Activated CD4-positive, alpha-beta T cell treated with anti-CD3 and anti-CD28 coated beads, Interleukin-2, amount 50 U/mL, for 48 hours (primary cell): ENCODE measurements at places on chromosomes 2 and 18.

DNA sequence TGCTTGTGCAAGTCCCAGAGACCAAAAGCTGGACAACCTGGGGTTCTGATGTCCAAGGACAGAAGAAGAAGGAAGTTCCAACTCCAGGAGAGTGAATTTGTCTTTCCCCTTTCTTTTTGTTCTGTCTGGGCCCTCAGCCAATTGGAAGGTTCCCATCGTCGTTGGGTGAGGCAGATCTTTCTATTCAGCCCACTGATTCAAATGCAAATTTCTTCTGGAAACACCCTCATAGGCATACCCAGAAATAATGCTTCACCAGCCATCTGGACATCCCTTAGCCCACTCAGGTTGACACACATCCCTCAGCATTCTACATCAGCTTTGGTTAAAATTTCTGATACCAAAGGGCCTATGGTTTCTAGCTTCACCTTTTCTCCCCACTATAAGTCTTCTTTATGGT, 156.5 kb downstream of the SP3 start:
- DNase-seq, result no peak

- DNase-seq, result no peak
These were observed 30.1 kb downstream of the CNGA3 start for GRCh38 chr2:98376301-98376910.

GRCh38 chr18:21057112-21057511, 54.5 kb downstream of the ROCK1 start:
- no peak for DNase-seq

- DNase-seq, result peak; percentile 53
These were observed at the start of gene GPC1 for GRCh38 chr2:240435457-240435947. Gene GPC1, plus strand, starts transcription at chr2:240435663. Its CDS starts 256 bp downstream, at chr2:240435919.

DNA sequence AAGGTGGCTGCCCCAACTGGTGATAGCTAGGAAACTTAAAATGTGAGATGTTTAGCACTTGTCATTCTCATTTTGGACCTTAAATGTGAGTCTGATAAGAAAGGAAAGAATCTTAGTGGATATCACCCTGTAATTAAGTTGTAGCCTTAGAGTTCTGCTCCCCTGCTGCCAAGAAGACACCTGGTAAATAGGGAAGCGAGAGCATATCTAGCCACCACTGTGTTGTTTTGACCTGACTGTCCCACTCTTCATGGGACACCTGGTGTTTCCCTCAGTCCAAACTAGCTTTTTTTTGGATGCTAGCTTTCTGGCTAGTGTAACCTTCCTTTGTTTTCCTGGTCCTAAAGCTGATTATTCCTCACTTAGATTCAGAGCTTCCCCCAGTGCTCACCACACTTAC, 357.6 kb downstream of the RAD51AP2 start:
- no peak for DNase-seq

DNA sequence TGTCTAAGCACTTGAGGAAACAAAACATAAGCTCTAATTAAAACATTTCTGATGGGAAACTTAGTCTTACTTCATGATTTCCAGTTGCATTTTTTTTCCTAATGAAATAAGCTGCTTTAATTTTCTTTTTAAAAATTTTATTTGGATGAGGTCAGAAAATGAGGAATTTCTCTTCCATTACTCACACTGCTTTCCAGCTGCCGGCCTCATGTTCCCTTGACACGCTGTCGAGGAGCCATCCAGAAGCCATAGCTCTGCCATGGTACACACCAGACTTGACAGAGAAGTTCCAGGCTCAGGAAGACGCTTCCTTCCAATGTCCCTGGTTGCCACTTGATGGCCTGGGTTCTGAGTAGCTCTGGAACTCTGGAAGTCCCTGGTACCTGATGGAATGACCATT, 12.1 kb upstream of the MAPRE2 start:
- no peak for DNase-seq

DNA sequence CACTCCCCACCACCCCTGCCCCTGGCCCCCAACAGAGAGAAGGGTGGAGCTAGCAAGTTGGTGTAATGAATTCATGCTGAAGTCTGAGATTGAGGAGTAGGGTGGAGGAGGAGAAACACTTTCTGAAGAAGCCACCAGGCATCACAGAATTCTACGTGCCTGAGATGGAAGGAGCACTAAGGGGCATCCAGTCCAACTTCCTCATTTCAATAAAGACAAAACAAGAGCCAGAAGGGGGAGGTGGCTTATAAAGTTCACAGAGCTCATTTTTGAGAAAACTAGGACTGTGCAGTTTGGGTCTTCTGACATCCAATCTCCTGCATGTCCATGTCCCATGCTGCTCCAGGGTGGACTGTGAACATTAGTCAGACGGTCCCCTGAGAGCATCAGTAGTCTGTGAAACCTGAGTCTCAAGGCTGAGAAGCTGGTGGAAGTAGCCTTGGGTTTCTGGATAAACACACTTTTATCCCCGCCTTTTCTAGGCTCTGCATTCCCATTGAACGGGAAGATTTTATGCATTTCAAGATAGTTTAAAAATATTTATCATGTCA, 77.7 kb downstream of the TRIM43 start:
- no peak for DNase-seq

DNA sequence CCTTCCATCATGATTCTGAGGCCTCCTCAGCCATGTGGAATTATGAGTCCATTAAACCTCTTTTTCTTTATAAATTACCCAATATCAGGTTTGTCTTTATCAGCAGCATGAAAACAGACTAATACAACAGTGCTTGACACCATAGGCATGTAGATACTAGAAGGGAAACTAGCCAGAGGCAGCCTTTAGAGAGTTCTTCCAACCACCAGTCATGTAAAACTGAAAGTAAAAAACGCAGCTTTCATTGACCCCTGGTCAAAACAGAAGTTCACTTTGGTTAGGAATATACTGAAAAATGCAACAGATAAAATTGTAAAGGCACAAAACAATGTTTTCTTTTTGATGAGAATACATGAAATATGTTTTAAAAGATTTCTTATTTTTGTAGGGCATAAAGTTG, 122.8 kb upstream of the L3MBTL4 start:
- DNase-seq, result no peak

DNA sequence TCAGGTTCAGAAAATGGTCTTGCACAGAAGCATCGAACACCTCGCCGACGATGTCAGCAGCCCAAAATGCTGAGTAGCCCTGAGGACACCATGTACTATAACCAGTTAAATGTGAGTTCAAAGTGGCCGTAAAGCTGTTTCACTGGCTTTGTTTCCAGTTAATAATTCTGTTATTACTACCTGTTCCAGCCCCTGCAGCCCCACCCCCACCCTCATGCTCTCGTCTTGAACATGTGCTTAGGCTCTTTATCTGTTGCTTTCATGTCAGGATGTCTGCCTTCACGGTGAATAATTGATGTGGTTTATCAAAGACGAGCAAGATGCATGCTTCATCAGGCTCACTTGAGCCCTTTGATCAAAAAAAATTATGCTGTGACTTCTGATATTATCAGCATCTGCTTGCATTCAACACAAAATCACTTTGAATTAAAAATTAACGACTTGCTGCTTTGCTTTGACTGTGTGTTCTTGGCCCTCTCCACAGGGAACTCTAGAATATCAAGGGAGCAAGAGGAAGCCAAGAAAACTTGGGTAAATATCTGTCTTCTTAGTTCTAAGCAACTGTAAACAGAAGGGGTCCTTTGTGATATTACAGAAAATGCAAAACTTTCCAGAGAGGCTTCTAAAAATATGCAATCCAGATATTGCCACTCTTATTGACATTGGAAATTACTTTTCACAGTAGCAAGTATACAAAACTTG, 63.4 kb upstream of the SP5 start:
- DNase-seq, result no peak

DNA sequence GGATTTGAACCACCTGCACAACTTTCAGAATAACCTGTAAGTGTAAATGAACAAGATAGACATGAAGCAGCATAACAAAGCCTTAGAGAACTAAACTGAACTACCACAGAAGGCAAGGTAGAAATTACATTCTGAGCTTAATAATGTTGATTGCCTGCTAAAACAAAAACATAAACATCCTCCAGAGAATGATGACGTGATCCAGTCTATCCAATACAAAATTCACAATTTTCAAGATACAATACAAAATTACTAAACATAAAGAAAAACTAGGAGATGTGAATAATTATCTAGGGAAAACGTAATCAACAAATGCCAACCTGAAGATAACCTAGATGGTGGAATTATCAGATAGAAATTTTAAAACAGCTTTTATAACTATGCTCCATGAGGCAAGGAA, 40.7 kb upstream of the EGR4 start:
- no peak for DNase-seq

- no peak for DNase-seq
These were observed 73.7 kb downstream of the THADA start for GRCh38 chr2:43522177-43522576.

DNA sequence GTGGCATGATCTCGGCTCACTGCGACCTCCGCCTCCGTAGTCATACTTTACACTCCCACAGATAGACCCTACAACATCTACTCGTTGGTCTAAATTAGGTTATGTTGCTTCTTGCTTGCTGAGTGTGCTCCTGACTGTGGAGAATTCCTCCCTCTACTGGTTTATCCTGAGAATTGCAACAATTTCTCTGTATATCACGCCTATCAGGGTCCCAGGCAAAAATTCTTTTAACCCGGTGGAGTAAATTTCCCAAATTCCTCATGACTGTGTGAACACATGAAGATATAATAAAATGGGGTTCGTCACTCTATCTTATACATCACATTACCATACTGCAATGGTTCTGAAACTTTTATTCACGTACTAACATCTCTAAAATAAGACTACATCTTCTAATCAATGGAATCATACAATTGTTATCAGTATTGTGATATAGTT, 156.7 kb downstream of the EVA1A start:
- DNase-seq, result no peak

- DNase-seq, result no peak
These were observed 24.9 kb upstream of the RHOB start for GRCh38 chr2:20421988-20422370.

DNA sequence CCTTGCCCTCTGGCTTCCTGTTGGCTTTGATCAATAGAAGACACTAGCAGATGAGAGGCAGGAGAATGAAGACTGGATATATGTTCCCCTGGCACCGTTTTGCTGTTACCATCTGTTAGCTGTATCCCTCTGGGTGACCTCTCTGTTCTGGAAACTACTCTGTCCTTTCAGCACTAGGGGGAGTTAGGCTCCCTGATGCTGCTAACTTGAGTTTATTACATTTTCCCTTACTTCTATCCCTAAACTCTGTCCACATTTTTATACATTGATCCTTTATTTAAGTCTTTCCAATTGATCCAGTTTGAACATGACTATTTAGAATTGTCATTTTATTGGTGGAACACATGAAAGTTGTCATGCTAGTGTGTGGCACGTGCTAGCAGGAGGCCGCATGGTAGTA, 1014.3 kb upstream of the CDH2 start:
- no peak for DNase-seq

DNA sequence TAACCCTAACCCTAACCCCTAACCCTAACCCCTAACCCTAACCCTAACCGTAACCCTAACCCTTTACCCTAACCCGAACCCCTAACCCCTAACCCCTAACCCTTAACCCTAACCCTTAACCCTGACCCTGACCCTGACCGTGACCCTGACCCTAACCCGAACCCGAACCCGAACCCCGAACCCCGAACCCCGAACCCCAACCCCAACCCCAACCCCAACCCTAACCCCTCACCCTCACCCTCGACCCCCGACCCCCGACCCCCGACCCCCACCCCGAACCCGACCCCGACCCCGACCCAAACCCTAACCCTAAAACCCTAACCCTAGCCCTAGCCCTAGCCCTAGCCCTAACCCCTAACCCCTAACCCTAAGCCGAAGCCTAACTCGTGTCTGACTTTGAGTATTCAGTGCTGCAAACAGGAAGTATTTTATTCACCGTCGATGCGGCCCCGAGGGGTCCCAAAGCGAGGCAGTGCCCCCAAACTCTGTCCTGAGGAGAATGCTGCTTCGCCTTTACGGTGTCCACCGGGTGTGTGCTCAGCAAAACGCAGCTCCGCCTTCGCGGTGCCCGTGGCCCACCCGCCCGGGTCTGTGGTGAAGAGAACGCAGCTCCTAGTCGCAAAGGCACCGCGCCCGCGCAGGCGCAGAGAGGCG, 36.0 kb downstream of the FAM110C start:
- no peak for DNase-seq

DNA sequence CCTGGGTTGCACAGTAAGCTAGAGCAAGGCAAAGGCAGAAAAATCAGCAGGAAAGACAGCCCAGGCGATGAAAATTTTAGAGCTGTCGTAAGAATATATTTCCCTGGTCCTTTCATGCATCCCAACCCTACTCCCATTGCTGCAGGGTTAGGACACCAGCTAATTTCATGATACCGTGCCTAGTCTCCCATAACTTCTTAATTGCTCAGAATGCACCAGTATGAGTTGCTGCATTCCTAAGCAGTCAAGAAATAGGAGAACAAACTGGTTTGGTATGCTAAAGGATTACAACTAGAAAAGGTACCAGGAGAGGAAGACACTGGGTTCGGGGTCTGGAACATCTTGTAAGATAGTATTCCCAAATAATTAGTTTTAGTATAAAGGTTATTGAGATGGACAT, 269.4 kb upstream of the NRXN1 start:
- no peak for DNase-seq

DNA sequence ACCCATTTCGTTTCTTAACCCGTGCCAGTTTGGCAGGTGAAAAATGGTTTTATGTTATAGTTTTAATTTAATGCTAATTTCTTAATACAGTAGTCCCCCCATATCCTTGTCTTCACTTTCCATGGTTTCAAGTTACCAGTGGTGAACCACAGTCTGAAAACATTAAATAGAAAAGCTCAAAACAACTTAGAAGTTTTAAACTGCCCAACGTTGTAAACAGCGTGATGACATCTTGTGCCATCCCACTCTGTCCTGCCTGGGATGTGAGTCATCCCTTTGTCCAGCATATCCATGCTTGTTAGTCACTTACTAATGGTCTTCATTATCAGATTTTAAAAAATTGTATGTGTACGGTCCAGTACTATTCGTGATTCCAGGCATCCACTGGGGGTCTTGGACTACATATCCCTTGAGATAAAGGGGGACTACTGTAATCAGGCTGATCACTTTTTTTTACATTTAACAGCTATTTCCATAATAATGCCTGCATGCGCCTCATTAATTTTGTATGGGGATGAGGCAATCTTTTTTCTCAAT, 31.9 kb downstream of the SLC66A3 start:
- DNase-seq, result no peak

DNA sequence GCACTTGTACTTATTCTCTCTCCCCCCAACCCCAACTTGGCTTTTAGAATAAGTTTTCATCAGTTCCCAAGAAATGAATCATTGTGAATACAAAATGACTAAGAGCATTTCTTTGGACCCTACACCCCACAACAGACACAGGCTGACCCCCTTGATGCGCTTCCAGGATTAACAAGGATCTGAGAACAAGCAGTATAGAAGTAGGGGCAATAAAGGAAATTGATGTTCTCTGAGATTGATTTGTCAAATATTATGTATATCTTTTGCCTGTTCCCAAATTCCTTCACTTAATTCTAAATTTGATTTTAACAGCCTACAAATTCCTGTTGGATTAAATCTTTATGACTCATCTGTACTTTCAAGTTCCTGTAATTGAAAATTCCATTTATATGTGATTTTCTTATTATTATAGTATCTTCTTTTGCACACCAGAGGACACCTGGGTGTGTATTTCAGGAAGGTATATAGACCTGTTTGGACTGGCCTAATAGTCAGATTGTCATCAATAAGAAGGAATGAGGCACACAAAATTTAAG, 10.2 kb upstream of the PTPN4 start:
- no peak for DNase-seq
